ENCODE measurements at places on chromosomes 12 and 14. TPM values are rescaled to one million over a fixed set of nuclear protein-coding genes. Genes with fewer than 3 reads are reported as not detected.

- no peak for DNase-seq
Observed at GRCh38 chr14:59347915-59348314, 117.3 kb downstream of the GPR135 start.

DNA sequence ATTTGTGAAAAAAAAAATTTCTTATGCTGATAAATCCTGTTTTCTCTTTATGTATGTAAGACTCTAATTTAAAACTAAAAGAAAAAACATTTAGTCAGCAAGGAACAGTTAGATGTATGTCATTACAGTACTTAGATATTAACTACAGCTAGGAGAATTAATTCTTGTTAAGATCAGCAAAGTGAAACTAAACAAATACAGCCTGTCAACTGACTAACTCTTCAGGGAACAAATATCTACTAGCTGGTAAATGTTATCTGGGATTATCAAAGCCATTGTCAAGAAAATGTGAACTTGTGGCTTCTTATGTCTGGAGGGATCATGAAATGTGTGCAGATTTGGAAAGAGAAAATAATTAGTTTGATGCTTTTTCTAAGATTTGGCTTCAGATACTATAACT, 27.5 kb downstream of the MGAT4C start:
- DNase-seq, result no peak

DNA sequence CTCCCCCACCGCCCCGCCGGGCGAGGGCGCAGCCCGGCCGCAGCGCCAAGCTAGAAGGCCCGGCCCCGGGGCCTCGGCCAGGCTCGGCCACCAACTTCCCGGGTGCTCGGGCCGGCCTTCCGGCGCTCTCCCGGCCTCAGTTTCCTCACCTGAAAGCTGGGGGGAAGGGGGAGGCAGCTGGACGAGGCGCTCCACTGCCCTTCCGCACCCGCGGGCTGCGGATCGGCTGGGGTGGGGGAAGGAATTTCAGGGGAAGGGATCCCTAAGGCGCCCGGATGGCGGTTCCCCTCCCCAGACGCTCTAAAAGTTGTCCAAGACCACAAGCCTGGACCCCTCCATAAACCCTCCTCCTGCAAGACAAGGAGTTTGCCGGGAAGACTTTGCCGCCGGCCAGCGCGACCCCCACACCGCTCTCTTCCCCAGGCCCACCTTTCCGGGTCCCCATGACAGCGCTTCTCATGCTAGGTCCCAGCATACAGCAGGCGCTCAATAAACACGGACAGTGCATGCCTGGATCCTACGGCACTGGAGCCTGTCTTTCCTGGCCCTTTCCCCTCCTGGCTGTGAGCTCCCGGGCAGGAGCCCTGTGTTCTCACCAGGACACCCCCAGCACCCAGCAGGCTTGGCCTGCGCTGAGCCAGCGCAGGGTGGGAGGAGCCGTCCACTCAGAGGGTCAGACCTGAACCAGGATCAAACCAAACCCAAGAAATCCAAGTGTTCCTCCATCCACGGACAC, 18.1 kb downstream of the BEGAIN start:
- DNase-seq, result no peak

GRCh38 chr12:4137015-4137414, 136.5 kb upstream of the CCND2 start:
- DNase-seq, result no peak

DNA sequence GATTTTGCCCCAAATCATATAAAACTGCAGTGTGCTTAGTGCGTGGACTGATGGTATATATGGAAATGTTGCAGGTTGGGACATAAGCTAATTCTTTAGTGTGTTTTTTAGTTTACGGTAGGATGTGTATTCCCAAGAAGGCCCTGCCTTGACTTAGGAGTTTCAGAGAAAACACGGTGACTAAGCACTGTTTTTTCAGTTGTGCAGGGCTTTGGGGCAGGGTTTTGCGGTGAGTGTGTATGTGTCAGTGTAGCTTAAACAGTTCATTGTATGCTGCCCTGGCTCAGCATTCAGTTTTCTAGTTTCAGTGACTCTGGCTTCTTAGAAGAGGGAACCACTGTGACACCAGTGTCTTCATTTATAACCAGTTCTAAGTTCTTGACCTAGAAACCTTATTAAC, 101.2 kb downstream of the AKAP6 start:
- no peak for DNase-seq

DNA sequence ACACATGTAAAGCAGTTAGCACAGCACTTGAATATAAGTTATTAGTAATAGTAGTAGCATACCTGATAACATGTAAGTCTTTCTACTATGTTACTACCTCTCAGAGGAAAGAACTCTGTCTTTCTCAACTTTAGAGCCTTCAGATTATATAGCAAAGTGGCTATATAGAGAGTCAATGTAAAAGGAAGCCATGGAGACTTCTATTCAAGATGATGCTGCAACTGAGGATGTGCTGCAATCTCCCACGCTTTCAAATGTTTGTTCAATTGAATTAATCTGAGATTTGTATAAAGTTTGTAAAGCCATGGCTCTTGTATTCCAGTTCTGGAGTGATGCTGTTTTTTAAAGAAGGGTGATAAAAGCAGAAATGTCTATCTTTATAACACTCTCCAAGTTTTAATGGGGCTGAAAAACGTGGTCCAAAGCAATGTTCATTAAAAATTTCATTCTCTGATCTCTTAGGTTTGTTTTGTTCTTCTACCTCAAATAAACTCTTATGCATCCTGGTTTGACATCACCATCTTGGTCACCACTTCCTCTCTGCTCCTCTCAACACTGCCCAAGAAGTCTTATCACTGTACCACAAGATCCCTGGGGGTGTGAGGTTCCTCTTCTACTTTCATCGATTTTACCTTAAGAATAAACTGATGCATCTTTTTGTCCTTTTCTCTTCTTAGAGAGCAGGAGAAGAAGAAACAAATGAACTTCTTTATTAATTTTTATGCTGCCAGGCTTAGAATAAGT, 40.6 kb downstream of the C12orf42 start:
- no peak for DNase-seq

- DNase-seq, result no peak
Observed at GRCh38 chr12:121989276-121990113, 32.2 kb upstream of the BCL7A start.

Gene CDCA3
- total RNA-seq, result 3.0 TPM

DNA sequence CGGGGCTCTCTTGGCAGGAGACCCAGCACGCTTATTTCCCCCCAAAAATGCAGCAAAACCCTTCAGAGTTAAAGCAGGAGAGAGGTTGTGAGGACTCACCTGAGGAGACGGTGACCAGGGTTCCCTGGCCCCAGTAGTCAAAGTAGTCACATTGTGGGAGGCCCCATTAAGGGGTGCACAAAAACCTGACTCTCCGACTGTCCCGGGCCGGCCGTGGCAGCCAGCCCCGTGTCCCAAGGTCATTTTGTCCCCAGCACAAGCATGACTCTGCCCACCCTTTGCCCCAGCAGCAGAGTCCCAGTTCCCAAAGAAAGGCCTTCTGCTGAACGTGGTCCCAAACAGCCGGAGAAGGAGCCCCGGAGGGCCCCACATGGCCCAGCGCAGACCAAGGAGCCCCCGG, 337.7 kb downstream of the TMEM121 start:
- no peak for DNase-seq

GRCh38 chr14:51067295-51067694, 27.6 kb downstream of the TRIM9 start:
- DNase-seq, result no peak

DNA sequence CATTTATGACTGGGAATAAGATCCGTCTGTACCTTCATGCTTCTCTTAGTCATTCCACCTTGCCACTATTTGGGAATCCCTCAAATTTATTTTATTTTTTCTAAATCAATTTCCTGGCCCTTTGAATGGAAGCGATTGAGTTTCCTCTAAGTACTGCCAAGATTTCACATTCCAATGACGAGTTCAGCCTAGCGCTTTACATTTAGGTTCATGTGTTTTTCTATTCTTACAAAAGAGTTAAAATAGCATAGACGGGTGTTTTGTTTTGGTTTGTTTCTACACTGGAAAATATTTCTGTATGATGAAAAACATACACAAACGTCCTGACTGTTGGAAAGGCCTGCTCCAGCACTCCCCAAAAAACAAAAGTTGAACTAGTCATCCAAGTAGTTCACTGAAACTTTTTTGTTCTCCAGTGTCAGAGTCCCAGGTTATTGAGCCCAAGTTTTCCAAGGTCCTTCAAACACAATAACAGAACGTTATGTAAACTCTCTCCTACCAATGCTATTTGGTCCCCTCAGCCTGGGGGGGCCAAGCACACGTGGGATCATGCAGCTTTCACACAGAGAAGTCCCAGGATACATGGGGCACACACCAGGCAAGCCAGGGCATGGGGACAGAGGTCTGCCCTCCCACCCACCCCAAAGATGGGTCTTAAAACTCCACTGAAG, 74.8 kb upstream of the FOXN3 start:
- DNase-seq, result no peak

Gene CCDC38
- total RNA-seq, result not detected

- no peak for DNase-seq
Observed at GRCh38 chr12:24913130-24913529, 35.8 kb downstream of the BCAT1 start.

Gene LHX5
- not detected for total RNA-seq

Gene ERC1
- 47.4 TPM for total RNA-seq

GRCh38 chr14:71739273-71739990, 192.8 kb upstream of the RGS6 start:
- DNase-seq, result no peak

GRCh38 chr12:104359216-104359615, 55.7 kb downstream of the EID3 start:
- no peak for DNase-seq

Measured in breast epithelium (tissue), 4 donors.